ENCODE measurements at places on chromosomes 12 and 14.

DNA sequence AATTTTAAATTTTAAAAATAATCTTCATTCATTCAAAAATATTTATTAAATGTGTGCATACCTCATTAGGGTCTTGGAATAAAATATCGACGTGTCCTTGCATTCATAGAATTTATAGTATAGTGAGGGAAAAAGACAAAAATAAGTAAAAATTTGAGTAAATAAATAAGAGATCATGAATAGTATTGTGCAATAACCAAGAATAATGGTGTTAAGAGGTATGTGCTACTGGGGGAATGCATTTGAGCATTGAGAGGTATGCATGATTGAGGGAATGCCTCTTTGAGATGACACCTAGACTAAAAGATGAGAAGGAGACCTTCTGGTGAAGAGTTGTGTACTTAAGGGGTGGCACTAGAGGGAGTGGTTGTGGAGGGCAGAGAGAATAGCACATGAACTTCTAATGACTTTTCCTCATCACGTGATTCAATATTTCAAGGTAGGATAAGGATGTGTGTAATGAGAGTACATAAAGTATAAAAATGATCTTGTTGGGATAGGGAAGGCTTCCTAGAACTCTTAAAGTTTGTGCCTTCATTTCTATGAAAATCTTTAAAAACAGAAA is 18.8 kb upstream of the CATSPERB start:
- no peak for DNase-seq

DNA sequence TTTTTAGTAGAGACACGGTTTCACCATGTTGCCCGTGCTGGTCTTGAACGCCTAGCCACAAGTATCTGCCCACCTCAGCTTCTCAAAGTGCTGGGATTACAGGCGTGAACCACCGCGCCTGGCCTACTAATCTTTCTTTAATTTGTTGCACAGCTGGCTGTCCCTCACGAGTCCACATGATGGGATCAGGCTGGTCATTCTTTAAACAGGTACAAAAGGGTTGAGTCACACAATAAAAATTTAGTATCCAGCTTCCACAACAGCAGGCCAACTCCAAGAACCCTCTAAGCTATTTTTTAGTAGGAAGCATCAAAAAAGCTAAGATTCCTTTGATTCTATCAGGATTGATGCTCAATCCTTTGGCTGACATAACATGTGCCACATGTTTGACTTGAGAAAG is 17.8 kb downstream of the SINHCAF start:
- DNase-seq = no peak

GRCh38 chr12:14769466-14769968 is 33.8 kb downstream of the WBP11 start:
- DNase-seq = no peak

GRCh38 chr12:98513379-98514322 is 1.7 kb upstream of the TMPO start:
- no peak for DNase-seq

DNA sequence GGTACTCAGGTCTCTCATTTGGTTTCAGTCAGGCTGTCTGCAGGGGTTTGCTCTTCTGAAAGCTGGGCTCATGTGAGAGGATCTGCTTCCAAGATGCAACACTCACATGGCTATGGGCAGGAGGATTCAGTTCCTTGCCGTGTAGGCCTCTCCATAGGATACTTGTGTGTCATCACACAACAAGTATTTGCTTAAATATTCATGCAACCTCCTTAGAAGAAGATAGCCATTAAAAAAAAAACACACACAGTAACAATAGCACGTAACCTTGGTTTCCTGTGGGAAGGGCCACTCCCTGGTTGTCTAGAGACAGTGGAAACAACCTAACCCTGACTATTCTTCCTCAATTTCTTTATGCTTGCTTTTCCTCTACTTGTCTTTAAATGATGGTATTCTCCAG is 31.8 kb upstream of the CLEC4E start:
- no peak for DNase-seq

DNA sequence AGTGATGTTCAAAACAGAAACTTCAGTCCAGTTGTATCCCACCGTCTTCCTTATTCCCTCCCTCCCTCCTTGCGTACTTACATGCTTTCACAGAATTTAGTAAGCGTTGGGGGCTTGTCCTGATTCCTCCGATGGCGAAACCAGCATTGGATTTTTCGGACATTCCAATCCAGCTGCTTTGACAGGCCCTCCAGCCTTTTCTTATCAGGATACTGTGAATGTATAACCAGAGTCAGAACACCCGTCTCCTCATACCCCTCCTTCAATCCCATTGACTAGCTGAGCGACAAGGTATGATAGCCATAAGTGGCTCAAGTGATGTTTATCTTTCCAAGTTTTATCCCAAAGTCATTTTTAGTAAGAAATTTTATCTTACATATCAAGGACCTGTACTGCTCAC is 24.2 kb downstream of the CERS5 start:
- DNase-seq = no peak

- peak; percentile 56 for DNase-seq
These were observed 12.4 kb downstream of the CALM1 start for GRCh38 chr14:90409209-90409730.

DNA sequence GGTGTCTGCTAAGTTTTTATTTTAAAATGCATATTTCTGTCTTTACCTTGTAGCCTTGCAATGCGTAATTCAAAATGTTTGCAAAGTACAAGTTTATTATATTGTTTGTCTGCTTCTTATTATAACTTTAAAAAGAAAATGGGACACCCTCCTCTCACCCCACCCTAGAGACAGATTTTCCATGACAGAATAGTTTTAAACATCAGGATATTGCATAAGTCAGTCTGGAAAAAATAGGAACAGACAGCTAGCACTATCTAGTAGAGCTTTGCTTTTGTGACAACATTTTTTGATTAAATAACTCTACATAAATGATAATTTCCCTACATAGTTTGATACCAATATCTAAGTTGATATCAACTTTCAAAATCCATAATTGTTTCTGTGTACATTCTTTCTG is 71.3 kb downstream of the PDE3A start:
- DNase-seq = no peak

DNA sequence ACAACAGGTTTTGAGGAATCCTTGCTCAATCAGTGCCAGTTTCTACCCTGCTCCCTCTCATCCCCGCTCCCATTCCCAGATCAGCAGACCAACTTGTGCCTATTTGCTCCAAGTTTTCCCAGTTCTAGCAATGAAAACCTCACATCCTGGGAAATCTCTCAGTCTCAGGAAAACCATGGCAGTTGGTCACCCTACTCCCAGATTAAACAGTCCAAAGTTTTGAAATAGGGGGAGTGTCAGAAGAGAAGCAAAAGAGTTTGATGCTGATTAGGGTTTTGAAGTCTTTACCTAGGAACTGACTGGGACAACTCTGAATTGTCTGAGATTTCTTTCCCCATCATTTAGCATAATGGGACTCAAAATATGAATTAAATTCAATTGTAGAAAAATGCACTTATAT is 95.8 kb upstream of the ARID2 start:
- DNase-seq = no peak

DNA sequence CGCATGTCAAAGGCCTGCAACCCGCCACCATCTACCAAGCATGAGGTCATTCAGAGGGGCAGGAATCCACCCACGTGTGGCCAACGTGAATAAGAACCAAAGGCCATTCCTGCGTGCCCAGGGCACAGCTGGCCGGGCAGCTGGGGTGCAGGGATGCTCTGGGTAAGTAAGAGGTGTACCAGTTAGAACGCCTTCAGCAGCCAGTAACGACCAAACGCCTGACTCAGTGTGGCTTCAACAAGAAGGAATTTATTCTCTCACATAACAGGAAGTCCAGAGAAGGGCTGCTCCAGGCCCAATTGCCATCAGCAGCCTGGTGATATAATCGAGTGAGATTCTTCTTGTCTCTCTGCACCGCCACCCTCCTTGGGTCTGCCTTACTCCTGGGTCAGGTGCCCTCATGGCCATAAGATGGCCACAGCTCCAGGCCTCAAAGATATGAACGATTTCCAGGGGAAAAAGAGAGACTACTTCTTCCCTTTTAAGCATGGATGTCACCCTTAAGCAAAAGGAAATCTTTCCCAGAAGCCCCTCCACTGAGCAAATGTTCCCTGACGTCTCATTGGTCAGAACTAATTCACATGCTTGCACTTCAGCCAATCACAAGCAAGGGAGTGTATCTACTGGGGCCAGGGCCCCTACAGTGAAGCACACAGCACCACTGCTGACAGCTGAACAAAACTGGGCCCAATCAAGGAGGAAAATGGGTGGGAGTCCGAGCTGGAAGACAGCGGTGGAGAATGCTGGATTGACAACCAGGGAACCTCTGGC is 7.3 kb downstream of the TTC7B start:
- DNase-seq = no peak

DNA sequence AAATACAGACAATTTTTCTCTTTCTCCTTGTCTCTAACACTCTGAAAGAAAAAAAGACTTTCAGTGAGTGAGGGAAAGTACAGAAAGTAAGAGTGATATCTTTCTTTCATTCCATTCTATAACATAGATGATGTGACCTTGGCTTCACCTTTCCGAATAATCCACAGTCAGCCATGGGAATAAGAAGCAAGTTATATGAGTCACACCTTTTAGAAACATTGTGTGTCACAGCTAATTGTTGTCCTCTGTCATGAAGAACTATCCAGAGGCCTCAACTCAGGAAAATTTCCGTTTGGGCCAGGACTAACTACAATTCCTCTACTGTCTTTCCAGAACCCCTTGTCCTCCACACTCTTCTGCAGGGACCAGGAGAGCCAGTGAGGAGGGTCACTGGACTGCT is 209.7 kb upstream of the FAR2 start:
- DNase-seq = no peak

- DNase-seq = no peak
These were observed 39.7 kb upstream of the VRK1 start for GRCh38 chr14:96757456-96757855.

GRCh38 chr12:71780237-71780822 is 25.7 kb downstream of the RAB21 start:
- DNase-seq = peak; percentile 27

DNA sequence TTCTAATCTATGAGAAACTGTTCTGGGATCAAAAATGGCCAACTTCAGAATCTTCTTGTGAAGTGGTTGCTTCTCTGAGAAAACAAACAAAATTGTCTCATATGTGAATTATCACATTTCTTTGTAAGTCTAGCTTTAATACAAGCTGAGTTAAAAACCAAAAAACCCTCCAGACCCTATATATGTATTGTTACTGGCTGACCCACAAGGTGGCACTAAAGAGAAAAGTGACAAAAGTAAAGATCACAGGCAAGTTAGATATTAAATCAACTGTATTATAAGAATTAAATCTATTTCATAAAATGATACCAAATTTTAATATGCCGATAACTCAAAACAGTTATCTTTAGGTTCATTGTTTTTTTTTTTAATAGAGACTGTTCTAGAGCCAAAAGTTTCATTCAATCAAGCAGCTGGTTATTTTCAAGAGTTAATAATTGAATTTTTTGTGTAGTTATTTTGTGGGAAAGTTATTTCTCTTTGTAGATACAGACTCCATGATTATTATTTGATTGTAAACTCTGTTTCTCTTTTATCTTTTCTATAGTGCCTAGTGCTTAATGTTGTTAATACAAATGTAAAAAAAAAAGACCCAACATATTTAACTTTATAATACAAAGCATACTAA is 7.5 kb upstream of the TRHDE start:
- DNase-seq = no peak

DNA sequence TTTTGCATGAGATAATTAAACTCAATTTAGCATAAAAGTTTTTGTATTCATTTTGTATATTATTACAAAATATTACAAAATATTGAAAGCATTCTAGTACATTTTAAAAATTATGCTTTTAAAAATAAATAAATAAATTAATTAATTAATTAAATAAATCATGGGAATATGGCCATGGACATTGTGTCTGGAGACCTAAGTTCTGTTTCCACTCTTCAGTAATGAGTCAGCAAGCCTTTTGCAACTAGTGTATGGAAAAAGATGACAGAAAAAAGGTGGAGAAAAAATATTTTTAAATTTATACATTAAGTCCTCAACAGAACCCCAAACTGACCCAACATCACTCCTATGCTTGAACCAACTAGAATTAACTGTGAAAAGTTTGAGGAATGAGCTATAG is 1187.5 kb upstream of the USP15 start:
- no peak for DNase-seq

DNA sequence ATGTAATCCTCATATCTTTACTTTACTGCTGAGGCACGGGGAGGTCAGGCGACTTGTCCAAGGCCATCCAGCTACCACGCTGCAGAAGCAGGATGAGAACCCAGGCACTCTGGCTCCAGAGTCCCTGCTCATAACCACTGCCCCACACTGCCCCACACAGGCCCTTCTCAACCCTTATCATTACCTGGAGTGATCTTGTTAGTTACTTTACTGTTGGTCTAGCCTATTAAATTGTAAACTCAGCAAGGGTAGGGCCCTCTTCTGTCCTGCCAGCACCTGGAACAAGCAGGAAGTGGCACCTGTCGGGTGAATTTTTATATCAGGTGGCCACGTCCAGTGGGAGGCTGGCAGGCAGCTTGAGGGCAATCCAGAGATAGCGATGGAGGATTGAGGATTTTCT is 12.2 kb downstream of the FAIM2 start:
- DNase-seq = no peak

- no peak for DNase-seq
These were observed 7.4 kb upstream of the MYH7 start for GRCh38 chr14:23442721-23443356.

- DNase-seq = no peak
These were observed 12.2 kb downstream of the TMTC2 start for GRCh38 chr12:82698708-82699564.

GRCh38 chr12:24705741-24706358 is 243.1 kb downstream of the BCAT1 start:
- DNase-seq = no peak

DNA sequence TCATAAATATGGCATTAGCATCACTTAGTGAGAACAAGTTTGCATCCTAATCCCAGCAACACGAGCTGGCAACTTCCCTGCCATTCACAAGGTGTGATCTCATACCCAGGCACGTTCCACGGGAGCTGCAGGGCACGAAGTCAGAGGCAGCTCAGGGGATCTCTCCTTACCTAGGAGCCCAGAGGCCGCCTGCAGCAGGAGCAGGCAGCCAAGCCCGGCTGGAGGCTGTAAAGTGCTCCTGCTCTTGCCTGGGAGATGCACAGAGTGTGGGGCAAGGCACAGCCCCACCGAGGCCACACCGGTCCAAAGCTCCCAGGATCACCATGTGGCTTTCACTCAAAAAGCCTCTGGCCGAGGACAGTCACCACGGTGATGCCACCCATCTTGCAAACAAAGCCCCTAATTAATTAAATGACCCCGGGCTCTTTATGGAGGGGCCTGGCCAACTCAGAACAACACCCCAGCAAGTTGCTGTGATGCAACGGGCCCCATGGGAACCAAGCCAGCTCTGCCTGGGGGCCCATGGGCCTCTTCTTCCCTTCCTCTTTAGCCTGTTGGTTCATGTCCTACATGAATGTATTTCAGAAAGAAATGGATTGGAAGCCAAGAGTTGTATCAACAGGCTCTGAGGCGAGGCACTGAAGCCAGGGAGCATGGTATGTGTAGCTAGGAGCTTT is 26.5 kb downstream of the NUAK1 start:
- DNase-seq = no peak

GRCh38 chr12:23169012-23169695 is 544.2 kb downstream of the ETNK1 start:
- DNase-seq = no peak

All from putamen (tissue), 1 donor.